ENCODE measurements at places on chromosomes 12 and 14.
A peak's percentile ranks its signal among the peaks of the same experiment; 100 is the strongest.

DNA sequence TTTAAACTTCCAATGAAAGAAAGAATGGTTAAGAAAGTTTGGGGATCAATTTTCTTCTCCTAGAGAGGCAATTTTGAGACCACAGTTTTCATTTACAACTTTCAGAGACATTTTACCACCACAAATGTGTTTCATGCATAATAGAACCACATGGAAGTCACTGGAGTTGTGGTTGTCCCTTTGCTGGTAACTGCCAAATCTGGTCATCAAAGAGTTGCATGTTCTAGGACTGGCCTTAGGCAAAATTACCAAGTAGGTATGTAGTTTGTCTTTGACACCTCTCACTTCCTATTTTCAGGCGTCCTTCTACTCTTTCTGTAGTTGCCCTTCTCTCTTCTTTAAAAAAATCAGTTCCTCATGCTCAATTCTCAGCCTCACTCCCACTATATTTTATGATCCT is 54.3 kb upstream of the TMX1 start:
- DNase-seq: no peak

DNA sequence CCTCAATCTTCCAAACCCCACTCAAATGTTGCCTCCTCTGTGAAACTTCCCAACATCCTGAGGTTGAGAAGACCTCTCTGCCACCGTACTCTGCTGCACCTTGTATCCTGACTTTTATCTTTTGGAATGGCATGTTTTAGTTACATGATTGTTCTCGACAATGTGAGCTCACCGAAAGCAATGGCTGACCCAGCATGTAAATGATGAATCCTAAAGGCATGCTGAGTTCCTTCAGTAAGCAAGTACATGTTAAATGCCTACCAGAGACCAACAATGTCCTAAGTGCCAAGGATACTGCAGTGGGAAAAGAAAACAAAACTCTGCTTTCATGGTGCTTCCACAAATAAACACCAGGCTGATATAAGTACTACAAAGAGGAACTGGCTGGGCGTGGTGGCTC is 13.7 kb downstream of the PPP1R13B start:
- DNase-seq: no peak

DNA sequence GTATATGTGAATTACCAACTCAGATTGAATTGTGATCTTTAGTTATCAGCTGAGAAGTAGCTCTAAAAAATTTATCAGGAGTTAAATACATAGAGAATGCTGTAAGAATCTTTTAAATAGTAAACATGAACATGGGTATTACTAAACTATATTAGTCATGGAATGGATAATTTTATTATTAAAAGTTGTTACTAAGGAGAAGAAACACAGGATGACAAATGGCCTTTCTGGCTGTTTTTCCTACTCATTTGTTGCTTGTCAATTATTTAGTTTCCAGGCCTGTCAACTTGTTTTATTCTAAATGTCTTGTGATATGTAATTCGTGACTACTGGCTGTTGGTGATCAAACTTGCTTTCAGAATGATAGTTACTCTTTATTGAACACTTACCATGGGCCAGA is 58.7 kb downstream of the KTN1 start:
- DNase-seq: no peak

DNA sequence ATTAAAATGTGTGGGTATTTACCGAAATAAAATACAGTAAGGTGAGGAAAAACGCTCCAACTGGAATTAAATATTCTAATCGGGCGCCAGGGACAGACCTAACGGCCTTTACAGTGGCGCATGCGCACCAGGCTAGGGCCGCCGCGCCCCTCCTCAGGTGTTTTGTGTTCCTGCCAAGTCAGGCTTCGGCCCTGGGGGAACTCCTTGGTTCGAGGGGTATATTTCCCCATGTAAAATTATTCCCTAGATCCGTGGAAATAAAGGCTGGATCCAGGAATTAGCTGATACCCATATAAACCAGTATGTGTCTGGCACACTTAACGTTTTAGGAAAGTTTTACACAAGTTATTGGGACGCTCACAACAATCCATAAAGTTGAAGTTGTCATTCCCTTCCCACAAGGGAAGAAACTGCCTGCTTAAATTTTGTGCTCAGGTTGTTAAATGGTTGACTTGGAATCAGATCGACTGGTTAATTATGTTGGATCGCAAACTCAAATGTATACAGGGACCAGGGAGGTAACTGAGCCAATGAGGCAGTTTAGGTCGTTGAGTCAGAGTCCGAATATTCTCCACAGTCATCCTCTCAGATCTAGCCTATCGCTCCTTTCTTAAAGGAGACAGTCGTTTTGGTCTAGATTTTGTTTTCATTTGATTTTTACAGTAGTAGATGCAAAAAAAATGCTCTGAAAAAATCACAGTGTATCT is 621 bp upstream of the ANAPC7 start:
- DNase-seq: peak; percentile 89

DNA sequence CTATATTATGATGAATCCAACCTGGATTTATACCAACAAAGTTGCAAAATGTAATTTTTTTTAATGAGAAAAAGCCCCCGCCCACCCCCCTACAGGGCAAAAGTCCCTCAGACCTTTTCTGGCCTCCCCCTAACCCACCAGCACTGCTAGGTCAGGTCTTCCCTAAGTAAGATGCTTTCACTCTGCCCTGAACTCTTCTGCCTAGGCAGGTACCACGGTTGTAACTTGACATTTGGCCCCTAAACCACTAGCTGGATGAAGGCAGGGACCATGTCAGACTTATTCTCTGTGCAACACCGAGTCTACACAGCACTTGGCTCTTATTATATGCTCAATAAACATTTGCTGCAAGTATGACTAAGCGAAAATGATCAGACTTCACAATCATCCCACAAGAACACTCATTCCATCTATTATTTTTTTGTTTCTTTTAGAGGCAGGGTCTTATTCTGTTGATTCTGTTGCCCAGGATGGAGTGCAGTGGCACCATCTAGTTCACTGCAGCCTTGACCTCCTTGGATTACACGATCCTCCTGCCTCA is 63.2 kb downstream of the SPRING1 start:
- DNase-seq: no peak

DNA sequence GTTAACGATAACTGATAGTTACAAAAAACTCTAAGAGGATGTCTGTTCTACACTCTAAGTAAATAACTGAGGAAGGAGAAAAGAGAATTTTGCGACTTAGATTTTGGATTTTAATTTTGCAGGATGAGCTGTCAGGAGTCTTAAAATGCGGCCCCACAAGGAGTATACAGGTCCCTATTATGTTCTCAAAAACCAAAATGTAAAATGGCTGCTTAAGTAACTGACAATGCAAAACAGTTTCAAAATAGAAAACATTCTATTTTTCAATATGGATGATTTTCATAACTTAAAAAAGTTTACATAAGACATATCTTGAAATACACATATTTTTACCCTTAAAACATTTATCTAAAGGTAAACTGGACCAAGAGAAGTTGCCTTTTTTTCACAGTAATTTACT is 2.6 kb downstream of the CD69 start:
- no peak for DNase-seq

DNA sequence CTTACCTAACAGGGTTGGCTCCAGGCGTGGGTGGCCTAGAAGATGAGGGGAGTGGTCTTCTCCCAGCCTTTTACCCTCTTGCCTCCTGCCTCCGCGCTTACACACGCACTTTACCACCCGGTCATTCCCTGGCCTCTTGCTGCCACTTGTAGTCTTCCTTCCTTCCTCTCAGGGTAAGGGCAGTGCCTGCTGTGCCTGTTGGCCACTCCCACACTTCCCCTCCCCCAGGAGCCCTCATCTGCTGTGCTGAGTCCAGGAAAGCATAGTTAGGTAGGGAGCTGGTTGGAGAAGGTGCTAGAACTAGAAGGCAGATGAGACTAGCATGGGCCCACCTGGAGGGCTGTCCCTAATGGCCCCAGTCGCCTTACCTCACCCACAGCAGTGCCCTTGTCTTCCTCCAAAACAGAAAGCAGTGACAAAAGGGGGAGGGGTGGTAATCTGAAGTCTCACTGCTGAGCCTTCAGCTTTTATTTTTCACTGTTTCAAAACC is 54.3 kb upstream of the SRSF5 start:
- DNase-seq: peak; percentile 61

GRCh38 chr12:94793191-94793595 is 142.8 kb upstream of the TMCC3 start:
- DNase-seq: no peak

DNA sequence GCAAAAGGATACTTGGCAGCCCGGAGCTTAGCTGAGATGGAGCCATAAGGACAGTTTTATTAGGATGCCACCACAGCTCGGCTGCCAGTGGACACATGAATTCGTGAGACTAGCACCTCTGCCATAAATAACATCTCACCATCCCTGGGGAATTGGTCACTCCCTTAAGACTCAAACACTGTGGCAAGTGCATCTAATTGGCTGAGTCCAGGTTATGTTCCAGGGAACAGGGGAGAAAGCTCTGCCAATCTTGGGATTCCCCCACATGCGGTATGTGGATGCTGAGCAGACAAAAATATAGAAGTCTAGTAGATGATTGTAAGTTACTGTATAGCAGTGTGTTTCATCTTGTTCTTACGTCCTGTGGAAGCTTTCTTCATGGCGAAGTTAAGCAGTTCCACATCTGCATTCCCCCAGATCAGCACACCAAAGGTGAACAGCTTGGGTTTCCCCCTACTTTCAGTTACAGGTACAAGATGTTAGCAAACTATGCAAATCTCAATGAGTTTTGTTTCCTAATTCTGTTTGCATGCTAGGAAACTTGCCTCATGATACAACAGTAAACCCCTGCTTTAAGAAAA is 131.1 kb downstream of the ETV6 start:
- no peak for DNase-seq

DNA sequence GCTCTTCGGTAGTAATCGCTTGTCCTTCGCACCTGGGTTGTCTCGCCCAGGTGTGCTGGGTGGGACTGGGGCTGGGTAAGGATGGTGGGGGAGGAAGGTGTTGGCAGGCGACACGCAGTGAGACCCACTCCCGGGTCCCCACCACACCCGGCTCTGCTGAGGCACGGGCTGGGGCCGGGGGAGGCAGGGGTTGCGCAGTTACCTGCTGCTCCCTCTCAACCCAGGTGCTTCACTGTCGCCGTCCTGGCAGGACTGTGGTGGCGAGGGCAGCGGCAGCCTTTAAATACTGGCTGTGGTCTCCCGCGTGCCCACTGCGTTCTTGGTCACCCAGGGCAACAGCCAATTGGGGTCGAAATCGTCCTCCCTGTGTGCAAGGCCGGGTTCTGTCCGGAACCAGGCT is at the start of gene CCER1:
Gene CCER1, minus strand, starts transcription at position 256 of the 400 bp plus-strand sequence. CDS start 434 bp downstream, outside the sequence.
- DNase-seq: peak; percentile 14

DNA sequence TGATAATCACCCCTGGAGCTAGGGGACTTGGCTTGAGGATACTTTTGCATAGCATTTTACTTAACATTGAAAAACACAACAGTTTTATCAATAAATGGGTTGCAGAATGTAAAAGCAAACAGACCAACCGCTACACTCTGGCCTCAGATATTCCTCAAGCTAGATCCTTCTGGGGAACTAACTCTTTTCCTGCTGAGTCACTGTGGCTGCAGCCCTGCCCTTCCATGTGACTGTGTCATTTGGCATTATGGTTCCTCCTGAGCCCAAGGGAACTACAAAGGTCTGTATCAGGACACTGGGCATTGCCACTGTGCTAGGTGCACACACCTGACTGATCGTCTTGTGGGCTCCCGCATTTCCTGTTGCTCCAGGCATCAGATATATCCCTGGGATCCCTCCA is 56.6 kb downstream of the TTC9 start:
- no peak for DNase-seq

- no peak for DNase-seq
Observed at GRCh38 chr14:21229821-21230220, 39.4 kb downstream of the HNRNPC start.

DNA sequence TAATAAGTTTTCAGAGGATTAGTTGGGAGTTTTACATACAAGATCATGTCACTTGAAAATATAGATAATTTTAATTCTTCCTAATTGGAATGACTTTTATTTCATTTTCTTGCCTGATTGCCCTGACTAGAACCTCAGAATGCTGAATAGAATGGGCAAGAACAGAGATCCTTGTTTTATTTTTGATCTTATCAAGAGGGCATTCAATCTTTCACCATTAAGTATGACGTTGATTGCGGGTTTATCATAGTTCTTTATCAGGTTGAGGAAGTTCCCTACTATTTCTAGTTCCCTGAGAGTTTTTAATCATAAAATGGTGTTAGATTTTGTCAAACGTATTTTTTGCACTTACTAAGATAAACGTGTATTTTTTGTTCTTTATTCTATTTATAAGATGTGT is 124.3 kb downstream of the DICER1 start:
- DNase-seq: no peak

DNA sequence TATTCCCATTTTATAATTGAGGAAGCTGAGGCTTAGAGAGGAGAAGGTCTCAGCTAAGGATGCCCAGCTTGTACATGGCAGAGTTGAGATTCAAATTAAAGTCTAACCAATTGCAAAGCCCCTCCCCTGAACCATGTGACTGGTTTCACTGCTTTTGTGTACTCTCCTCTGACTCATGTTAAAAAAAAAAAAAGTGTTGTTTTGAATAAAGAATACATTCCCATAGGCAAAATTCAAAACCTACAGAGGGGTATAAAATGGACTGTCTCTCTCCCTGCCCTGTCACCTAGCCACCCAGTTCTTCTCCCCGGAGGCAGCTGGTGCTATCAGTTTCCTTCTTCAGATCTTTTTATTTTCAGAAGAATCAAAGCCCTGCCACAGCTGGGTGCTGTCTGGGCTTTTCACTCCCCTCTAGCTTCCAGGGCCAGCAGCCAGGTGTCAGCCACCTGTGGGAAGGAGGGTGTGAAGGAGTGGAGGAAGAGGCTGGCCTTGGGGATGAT is 5.4 kb downstream of the PSMD9 start:
- peak; percentile 65 for DNase-seq

DNA sequence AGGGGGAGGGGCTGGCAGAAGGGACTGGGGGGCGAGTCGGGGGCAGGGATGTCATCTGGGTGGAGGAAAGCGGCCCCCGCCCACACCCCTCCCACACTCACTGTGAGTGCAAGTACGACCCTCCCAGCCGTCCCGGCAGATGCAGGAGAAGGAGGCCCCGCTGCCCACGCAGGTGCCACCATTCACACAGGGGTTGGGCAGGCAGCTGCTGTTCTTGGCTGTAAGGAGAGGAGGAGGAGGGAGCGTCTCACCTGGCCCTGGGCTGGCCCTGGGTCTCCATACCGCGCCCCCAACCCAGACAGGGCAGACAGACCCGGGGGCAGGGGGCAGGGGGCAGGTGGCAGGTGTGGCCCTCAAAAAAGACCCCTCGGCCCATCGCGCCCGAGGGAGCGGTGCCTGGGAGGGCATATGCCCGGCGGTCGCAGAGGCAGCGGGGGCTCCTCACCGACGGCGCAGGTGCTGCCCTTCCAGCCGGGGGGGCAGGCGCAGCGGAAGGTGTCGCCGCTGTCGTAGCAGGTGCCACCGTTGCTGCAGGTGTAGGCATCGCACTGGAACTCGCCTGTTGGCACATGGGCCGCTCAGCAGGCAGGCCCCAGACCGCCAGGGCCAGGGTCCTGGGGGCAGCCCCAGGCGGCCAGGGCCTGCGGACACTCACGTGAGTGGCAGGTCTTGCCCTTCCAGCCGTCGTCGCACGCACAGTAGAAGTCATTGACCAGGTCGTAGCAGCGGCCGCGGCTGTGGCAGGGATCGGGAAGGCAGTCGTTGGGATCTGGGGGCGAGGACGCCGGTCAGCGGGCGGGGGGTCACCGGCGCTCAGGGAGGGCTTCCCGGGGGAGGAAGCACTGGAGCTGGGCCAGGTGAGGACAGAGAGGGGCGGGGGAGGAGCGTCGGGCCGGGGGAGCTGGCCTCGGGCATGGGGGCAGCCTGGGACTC is 20.6 kb downstream of the JAG2 start:
- peak; percentile 72 for DNase-seq

GRCh38 chr12:49059045-49059298 is 1.6 kb downstream of the KMT2D start:
- DNase-seq: peak; percentile 47

- peak; percentile 81 for DNase-seq
Observed at GRCh38 chr14:73227812-73228781, 9.2 kb upstream of the PAPLN start.

GRCh38 chr14:61452452-61452851 is 131.1 kb downstream of the PRKCH start:
- no peak for DNase-seq
